Hair follicle dermal papilla cell (primary cell): ENCODE measurements at places on chromosomes 12 and 14. TPM values are rescaled to one million over a fixed set of nuclear protein-coding genes. Genes with fewer than 3 reads are reported as not detected.

FBRSL1 gene
- total RNA-seq, result 2.4 and 2.9 TPM in 2 replicates

ESRRB gene
- total RNA-seq, result under 0.01 TPM in 1 of 2 replicates, not detected in the other

PROX2 gene
- 0.12 and 0.16 TPM in 2 replicates for total RNA-seq

FAR2 gene
- total RNA-seq, result 10.4 and 14.2 TPM in 2 replicates

FBLN5 gene
- total RNA-seq, result 197 and 215 TPM in 2 replicates

ACVRL1 gene
- 77.2 and 78.0 TPM in 2 replicates for total RNA-seq

PMCH gene
- not detected in 2 replicates for total RNA-seq

SSPN gene
- 17.4 and 22.6 TPM in 2 replicates for total RNA-seq

TEX22 gene
- 0.36 and 0.49 TPM in 2 replicates for total RNA-seq

CDCA4 gene
- 10.4 and 12.8 TPM in 2 replicates for total RNA-seq

TGM1 gene
- 1.1 and 3.1 TPM in 2 replicates for total RNA-seq

LPAR5 gene
- 0.12 TPM in 1 of 2 replicates, not detected in the other for total RNA-seq

HOXC9 gene
- not detected in 2 replicates for total RNA-seq

CYP46A1 gene
- total RNA-seq, result 0.36 and 2.1 TPM in 2 replicates
